ENCODE measurements at places on chromosomes 3 and 15.

DNA sequence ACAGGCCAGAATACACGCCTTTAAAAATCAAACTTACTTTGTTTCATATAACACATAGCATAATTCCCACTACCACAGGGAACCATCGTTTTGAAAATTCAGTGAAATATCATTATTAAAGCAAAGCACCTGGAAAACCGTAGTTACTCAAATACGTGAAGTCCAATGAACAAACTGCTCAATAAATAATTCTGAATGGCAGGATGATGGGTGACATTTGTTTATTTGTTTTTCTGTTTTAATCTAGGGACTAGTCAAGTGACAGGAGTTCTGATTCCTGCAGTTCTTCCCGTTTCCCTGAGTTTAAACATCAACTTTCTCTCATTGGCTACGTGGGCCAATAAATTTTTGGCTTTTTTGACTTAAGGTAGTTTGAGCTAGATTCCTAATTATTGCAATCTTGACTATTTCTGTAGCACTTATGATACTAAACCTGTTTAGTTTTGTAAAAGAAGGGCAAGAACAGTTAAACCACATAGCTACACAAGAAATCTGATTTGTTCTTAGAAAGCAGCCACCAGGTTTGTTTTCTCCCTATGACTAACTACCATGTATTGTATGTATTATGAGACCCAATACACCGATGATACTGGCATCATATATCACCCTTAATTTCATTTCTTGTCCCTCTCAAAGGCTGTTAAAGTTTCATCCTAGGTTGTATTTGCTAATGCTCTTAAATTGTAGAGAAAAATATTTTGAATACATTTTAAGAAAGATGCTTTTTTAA lies 411.2 kb downstream of the SHQ1 start:
- no peak for DNase-seq

- DNase-seq: no peak
Measured at GRCh38 chr3:67524046-67524445, 130.4 kb downstream of the SUCLG2 start.

- no peak for DNase-seq
Measured at GRCh38 chr3:168470380-168470779, 374.7 kb upstream of the GOLIM4 start.

DNA sequence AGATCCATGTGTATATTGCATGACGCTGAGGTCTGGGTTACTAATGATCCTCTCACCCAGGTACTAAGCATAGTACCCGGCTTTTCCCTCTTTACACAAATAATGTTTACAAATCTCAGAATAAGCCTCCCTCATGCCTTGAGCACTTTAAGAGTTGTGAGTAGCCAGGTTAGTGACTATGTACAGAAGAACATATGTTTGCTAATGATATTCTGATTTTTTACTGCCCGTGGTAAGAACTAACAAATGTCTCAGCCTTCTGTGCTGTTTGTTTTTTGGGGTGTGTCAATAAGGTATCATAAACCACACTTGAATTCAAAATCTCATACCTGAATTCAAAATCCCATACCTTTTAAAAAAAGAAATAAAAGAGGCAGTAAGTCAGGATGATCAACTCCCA lies 59.5 kb downstream of the ABCC5 start:
- DNase-seq: no peak

GRCh38 chr3:177673112-177673914 lies 476.0 kb upstream of the TBL1XR1 start:
- DNase-seq: no peak

GRCh38 chr3:129525341-129525968 lies 3.0 kb upstream of the RHO start:
- DNase-seq: no peak

- DNase-seq: no peak
Measured at GRCh38 chr3:45362161-45362560, 26.2 kb upstream of the LARS2 start.

- DNase-seq: no peak
Measured at GRCh38 chr3:101719604-101720185, 4.7 kb upstream of the CEP97 start.

GRCh38 chr3:87270908-87271700 lies 5.3 kb downstream of the POU1F1 start:
- no peak for DNase-seq

DNA sequence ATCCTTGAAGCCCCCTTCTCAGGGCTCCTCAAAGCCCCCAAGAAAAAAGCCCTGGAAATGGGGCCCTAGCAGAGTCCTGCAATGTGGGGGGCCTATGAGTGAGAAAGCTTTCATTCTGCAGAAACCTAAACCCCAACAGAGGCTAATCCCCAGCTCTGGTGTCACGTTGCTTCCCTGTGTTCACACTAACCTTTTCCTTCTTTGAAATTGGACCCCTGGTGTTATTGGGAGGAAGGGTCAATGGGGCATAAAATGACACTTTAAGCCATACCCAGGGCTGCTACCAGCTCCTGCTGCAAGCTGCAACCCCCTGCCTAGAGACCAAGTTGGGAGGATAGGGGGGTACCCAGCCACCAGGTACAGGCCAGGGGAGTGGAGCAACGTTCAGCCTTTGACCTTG lies 2.1 kb downstream of the CYP1A2 start:
- DNase-seq: no peak

- DNase-seq: no peak
Measured at GRCh38 chr15:73324496-73325170, 44.1 kb downstream of the HCN4 start.

GRCh38 chr3:136818769-136819391 lies at the start of gene SLC35G2:
Gene SLC35G2 (plus strand): TSS chr3:136819126. CDS start chr3:136854461, 35,335 bp downstream.
- DNase-seq: no peak

- DNase-seq: no peak
Measured at GRCh38 chr3:101836652-101837598, 12.4 kb upstream of the NFKBIZ start.

DNA sequence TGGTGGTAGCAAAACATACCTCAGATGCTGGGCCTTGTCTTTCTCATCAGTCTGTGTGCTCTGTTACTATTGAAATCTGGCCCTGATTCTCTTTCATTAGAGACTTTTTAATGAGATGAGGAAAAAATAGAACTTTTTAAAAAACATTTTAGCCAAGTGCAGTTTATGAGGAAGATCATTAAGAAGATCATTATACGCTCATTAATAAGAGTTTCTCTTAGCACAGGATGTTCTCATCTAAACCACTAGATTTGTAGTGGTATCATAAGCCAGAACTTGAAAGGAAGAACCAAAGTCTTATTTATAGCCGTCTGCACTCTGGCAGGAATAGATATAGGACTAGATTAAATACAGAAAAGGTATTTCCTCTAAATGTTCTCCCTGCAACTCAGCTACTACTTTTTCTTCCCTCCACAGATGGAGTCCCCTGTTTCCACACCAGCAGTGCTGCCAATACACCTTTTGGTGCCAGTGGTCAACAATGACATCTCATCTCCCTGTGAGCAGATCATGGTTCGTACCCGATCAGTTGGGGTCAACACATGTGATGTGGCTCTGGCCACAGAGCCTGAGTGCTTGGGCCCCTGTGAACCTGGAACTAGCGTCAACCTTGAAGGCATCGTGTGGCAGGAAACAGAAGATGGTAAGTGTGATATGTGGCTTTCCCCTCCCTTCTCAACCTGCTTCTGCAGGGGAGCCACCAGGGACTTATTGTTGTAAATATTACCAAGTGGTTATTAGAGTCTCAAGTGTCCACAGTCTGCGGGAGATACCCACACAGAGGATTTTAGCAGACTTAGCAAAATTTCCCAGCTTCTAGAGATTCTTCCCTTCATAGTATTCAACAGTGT lies 152.8 kb downstream of the RBPMS2 start:
- DNase-seq: no peak

DNA sequence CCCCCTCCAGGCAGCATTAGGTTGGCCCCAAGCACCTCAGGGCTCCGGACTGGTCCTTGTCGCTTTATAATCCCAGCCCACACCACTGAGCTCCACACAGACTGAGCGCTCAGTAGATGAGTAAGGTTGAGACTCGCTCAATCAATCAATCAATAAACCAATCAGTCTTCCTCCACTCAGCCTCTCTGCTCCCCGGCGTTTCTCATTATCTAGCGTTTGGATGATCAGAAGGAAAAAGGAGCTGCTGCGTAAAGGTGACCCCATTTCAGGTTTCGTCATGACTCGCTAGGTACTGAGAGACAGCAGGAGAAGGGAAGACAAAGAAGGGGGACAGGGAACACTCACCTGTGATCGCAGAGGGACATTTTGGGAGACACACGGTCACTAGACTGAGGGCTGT lies 41.2 kb downstream of the ZNF710 start:
- DNase-seq: no peak

- no peak for DNase-seq
Measured at GRCh38 chr3:8885536-8886316, 77.5 kb downstream of the RAD18 start.

GRCh38 chr3:195240939-195241338 lies 30.0 kb downstream of the XXYLT1 start:
- no peak for DNase-seq

- no peak for DNase-seq
Measured at GRCh38 chr3:55731741-55732140, 244.6 kb upstream of the WNT5A start.

- no peak for DNase-seq
Measured at GRCh38 chr3:69665026-69665737, 74.1 kb upstream of the MITF start.

DNA sequence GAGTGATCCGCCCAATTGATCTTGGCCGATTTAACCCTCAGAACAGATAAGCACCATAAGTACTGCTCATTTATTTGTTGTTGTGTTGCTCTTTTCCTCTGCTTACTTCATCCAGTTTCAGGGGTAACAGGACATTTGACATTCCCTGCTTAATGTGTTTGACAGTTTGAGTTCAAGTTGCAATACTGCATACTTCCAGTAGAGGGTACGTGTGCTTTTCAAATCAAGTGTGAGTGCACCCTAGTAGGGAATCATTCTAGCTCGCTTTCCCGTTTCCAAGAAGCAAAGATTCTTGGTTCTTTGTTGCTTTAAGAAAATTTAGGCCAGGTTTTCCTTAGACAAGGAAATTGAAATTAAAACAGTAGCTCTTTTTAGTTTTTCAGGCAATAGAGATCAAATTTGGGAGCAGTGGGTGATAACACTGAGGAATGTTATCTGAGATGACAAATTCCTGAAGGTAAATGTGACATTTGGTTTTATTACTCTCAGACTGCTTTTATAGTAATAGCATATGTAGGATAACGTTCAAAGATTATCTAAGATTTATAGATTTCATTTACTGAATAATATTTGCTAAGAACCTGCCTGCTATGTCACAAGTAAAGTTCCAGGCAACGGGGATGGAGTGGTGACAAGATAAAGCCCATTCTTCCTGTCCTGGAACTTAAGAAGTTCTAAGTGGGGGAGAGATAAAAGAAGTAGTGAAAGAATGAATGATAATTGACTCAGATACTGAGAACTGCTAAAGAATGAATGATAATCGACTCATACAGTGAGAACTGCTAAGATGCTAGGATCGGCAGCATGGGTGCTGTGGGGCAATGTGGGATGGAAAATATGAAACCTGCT lies 73.3 kb downstream of the SYNPR start:
- DNase-seq: no peak

DNA sequence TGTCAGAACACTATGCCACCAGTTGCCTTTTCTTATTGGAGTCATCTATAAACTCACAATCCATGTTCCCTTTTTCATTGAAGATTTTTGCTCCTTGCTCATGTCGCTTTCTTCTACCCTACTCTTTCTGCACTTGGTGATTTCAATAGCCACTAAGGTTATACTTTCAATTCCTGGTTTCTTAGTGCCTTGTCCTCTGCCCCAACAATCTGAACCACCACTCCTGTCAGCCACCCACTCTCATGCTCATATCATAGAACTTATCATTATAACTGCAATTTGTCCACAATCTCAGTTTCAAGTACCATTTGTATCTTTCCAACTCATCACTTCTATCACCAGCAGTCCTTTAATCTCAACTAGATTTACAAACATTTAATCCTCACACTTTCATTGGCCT lies 10.0 kb upstream of the GRAMD1C start:
- DNase-seq: no peak

- DNase-seq: no peak
Measured at GRCh38 chr3:182479419-182480336, 313.6 kb upstream of the ATP11B start.

DNA sequence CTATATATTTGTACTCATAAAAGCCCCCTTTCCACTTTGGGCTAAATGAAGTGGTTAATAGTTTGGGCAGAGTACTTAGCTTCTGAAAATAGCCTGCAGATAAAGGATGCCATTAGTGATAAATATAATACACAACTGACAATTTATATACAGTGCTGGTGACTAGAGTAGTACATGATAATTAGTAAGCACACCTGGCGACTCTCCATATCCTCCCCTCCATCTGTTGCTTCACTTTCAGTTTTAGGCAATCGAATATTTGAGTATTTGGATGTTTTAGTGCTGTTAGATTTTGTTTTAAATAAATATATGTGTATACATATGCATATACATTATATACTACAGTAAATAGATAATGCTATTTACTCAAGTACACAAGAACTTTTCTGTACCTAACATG lies 35.9 kb upstream of the CHMP2B start:
- DNase-seq: no peak

DNA sequence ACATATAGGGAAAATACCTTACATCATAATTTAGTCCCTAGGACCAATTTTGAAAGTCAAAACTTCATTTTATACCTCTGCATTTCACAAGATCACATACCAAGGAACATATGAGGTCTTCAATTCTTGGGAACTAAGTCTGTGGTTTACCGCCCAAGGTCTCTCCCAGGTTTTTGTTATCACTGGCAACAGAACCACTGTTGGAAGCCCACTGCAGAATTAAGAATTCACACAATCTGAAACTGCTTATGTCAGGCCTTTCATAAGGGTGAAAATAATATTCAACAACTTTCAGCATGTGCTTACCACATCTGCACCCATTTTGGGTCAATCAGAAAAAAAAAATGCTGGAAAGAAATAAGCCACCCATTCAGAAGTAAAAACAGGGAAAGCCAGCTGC lies 107.2 kb upstream of the MME start:
- no peak for DNase-seq

GRCh38 chr3:1216856-1217255 lies 124.0 kb downstream of the CNTN6 start:
- no peak for DNase-seq

- no peak for DNase-seq
Measured at GRCh38 chr3:153066983-153067382, 95.0 kb upstream of the RAP2B start.

- no peak for DNase-seq
Measured at GRCh38 chr3:50534681-50535330, 31.4 kb upstream of the CACNA2D2 start.

- no peak for DNase-seq
Measured at GRCh38 chr3:138328341-138328740, 1.3 kb downstream of the NME9 start.

DNA sequence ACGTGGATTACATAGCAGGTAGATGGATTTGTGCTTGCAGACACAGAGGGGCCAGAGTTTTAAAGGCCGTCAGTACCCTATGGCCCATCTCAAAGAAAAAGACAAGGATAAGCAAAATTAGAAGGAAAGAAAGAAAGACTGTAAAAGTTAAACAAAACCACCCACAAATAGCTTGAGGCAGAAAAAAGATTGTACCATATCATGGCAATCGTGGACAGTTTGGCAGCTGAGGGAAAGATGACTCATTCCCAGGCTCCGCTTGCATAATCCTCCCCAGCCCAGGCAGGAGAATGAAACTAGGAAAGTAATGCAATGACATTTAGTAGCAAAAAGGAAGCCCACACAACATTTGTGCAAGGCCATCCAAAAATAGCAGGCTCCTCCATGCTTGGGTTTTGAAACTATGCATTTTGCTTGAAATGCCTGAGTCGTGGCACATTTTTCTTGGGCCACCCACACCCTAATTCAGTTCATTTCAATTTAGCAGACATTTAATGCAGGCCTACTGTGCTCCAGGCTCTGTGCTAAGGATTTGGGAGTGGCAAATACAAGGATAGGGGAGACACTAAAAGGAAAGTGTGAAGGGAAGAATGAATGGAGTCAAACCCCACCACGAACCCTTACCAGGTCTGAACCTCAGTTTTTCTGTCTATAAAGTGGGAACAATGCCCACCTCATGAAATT lies 40.9 kb upstream of the SMAD3 start:
- DNase-seq: no peak
